ENCODE measurements at places on chromosomes 6 and 20.

- no peak for DNase-seq
Measured at GRCh38 chr6:44303842-44304241, 9.3 kb downstream of the AARS2 start.

DNA sequence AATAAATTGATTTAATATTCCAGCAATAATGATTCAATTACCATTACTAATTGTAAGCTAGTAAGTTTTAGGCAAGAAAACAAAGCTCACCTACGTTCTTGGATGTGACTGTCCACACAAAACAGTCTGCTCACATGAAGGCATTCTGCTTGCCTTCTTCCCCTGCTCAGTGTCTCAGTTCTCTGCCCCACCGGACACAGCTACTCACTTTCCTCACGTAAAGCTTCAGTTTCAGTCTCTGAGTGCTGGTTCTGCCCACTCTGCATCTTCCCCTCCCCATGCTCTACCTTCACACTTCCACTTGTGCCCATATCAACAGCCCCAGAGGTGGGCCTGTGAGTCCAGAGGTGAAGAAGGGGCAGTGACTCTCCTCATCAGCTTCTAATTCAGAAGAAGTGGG lies 73.9 kb upstream of the C6orf118 start:
- DNase-seq: no peak

DNA sequence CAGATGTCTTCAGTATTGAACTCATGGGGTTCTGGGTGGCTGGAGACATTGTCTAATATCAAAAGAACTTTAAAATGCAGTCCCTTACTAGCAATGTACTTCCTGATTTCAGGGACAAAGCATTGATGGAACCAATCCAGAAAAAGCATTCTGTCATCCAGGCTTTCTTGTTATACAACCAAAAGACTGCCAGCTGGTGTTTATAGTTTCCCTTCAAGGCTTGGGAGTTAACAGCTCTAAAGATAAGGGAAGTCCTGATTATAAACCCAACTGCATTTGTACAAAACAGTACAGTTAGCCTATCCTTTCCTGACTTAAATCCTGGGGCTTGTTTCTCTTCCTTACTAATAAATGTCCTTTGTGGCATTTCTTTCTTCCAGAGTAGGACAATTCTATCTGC lies 160.0 kb downstream of the COL21A1 start:
- DNase-seq: no peak

- DNase-seq: no peak
Measured at GRCh38 chr20:33076662-33077372, 2.6 kb upstream of the BPIFB4 start.

- no peak for DNase-seq
Measured at GRCh38 chr6:101818051-101818450, 424.5 kb downstream of the GRIK2 start.

DNA sequence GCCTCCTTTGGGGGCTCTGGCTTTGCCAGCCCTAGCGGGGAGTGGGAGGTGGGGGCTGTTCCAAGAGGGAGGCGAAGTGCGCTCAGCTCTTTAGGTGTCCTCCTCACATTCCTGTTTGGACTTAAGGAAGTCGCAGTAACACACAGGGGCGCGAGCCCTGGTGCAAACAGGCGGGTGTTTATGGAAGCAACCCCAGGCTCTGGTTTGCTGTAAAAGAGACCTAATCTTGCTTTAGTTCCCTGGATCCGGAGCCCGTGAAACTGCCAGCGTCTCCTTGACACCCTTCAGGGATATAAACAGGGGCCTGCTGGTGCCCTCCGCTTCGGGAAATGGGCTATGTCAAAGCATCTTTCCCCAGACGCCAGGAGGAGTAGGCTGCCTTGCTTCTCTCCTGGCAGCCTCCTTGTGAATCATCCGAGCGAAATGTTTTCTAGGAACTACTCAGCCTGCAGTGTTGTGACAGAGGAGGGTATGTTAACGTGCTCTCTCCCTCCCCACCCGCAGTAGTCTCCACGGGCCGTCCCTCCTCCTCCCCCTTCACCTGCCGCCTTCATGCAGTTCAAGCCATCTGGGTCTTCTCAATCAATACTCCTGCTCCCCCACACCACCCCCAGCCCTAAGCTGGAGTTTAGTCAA lies 168.0 kb upstream of the LRFN2 start:
- no peak for DNase-seq

DNA sequence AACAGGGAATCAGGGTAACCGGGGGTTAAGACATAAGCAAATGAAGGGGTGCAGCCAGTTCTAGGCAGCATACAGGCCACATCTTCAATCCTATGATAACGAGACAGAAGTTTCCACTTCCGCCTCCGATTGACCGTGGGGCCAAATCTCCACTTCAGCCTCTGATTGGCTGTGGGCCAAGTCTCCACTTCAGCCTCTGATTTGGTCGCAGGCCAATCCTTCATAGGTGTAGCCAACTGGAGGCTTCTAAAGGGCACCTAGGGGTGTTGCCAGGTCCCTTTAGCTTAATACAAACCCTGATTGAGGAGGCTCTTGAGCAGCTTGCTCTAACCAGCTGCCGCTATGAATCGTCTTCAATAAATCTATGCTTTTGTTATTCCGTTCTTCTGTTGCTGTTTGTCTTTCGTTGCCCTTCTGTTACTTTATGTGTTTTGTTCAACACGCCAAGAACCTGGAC lies 2.1 kb upstream of the ERGIC3 start:
- DNase-seq: peak; percentile 19

DNA sequence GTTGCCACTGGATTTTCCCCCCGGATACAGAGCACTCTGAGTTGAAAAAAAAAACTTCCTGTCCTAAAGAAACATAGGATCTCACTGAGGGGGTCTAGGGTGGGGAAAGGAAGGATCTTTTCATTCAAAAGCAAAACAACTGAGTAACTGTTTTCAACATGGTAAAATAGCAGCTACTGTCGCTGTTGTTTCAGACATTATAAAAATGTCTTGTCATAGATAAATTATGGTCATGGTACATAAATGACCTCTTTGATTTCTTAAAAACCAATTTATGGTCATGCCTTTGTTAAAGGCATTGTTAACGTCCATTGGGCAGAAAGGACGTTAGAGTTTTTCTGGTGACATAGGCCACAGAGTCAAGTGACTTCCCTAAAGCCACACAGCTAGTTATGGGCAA lies 180.4 kb upstream of the DTNBP1 start:
- no peak for DNase-seq

DNA sequence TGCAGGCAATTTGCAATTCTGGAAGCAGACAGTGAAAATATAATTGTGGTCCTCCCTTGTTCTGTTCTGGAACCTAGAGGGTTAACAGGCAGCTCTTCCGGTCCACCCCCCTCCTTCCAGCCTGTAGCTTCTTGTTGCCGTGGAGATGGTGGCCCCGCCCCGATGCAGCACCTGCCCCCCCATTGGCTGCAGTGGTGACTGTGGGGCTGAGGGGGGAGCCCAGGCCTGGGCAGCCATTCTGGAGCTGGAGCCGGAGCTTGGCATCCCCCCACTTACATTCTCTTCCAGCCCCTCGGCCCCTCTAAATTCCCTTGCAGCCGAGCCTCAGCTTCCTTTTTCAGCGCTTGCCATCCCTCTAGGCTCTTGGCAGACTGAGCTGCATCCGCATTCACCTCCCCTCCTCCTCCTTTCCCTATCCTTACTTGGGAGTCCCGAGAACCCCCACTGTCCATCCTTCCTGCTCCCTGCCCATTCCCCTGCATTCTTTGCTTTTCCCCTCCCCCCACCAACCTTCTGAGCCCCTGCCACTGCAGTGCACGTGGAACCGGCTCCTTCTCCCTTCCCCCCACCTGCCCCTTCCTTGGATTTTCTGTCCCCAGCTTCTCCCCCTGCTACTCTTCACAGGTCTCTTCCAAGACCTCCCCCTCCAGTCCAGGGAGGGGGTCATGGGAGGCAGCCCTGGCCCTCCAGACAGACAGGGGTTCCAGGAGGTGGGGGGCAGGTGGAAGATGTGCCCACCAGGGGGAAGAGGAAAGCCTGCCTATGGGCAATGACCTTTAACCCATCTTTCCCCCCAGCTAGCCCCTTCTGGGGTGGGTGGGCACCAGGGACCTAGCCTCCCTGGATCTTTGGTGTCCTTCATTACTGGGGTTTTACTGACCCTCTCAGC lies 11.4 kb downstream of the SYNGAP1 start:
- peak; percentile 79 for DNase-seq

DNA sequence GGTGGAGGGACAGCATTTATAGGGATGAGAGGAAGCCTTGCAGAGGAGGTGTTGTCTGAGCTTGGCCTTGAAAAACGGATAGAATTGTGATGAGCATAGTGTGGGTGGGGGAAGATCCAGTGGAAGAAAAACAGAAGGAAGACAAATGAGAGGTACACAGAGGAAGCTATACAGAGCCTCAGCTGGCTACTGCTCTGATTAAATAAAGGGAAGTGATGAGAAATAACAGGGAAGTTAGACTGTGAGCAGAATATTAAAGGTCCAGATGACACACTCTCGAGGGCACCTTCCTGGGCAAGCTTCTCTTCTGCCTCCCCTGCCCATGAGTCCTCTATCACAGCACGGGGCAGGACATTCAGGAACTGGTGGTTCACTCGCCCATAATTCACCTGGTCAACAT lies 182.3 kb downstream of the KIF16B start:
- no peak for DNase-seq

DNA sequence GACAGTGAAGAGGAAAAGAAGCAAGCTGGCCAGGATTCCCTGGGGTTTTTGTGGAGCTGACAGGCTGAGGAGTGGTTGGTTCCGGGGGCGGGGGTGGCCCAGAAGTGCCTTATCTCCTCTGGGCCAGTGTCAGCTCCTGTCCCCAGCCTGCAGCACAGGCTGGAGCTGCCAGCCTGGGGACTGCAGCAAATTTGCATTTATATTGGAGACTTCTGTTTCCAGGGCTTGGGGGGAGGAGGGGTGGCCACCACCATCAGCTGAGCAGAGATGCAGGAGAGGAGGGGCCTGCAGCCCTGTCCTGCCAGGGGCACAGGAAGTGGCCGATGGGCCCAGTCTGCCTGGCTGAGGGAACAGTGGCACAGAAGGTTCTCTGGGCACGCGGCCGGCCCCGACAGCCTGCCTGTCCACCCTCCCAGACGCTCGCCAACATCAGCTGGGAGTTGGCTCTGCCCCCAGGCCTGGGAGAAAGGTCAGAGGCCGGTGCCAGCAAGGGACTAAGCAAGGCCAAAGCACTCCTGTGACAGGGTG lies 24.3 kb upstream of the SCRT2 start:
- DNase-seq: no peak

GRCh38 chr6:119218548-119218947 lies 131.0 kb downstream of the MAN1A1 start:
- DNase-seq: no peak

DNA sequence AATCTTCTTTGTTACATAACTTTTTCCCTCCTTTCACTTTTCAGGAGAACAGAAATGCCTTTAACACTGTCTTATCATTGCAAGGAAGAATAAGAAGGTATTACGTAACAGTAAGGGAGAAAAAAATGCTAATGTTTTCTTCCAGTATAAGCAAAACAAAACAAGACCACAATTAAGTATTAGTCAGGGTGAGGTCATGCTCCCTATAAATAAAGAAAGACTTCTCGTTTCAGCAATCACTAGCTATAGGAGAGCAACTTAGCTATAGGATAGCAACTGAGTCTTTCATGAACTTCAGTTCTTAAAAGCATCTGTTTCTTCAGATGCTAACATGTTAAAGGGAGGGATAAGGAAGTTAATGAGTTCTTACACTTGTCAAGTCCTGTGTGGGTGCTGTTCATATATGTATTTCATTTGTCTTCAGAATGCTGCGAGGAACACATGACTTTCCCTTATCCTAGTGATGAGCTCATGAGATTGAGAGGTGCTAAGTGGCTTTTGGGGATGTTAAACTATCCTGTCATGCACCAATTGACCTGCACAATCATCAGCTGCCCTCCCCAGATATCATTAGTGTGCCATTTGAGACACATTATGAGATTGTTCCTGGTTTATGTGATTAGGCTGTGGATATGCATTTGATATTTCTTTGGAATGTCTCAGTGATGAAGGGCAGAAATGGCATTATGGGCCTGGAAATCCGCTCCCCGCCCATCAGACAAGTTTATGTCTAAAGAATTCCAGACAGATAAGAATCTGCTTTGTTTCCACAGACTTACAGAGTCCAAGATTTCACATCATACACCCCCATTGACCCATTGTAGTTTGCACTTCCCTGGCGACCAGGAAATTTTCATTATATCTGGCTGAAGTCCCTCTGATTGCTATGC lies 37.5 kb downstream of the LAMA4 start:
- no peak for DNase-seq

- DNase-seq: peak; percentile 78
Measured at GRCh38 chr6:85643537-85644278, 1.0 kb upstream of the SYNCRIP start.

GRCh38 chr20:24828992-24829648 lies 119.9 kb upstream of the CST7 start:
- DNase-seq: no peak

DNA sequence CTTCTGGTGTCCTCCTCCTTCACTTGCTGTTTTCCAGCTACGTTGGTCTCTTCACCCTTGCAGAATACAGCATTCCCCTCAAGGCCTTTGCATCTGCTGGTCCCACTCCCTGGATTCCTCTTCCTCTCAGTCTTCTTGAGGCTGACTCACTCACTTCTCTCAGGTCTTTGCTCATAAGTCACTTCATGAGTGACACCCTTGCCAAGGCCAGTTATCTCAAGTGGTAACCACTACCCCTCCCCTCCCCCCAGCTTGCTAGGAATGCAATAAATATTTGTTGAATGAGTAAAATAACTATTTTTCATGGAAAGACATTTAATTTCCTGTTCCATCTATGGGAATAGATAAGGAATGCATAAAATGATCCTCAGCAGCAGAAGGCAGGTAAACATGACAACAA lies 131.7 kb downstream of the PLCB4 start:
- DNase-seq: no peak

DNA sequence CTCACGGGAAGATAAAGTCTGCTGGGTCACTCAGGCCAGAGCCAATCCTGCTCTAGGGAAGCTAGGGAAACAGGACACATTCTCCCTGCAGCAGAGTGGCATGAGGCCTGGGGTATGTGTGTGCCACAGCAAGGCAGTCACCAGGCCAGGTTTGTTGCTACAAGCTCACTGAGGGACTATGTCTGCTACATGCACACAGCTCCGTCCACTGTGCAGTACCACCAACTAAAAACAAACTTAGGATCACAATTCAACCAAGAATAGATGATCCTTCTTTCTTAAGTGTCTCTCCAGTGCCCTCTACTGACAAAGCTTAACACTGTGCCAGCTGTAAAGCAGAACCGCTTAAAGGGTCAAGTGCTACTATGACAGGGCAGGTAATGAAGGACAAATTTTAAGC lies 192.5 kb downstream of the PTPRK start:
- peak; percentile 31 for DNase-seq

DNA sequence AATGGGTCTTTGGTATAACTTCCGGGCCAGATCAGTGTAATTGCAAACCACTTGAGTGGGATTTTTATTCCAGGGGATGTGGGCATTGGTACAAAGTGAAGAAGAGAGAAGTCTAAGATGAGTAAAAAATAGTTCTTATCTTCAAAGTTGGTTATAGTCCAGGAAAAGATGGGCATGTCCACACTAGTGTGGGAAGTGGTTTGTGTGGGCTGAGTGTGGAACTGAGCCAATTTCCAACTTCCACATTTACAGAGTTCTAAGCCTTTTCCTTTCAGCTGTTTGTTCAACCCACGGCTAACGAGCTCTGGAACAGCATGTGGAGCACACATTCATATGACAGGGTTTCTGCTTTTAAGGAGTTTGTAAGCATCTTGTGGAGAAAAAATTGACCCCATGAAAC lies 72.3 kb upstream of the IFNGR1 start:
- DNase-seq: no peak
